Lower lobe of right lung (tissue), 2 donors: ENCODE measurements at places on chromosomes 2 and 18. TPM values are rescaled to one million over a fixed set of nuclear protein-coding genes. Genes with fewer than 3 reads are reported as not detected.

Gene NAT8
- total RNA-seq: not detected

Gene FIGN
- total RNA-seq: 5.8 TPM

GRCh38 chr2:120634533-120634932, 101.1 kb upstream of the GLI2 start:
- no peak overlapping the region for H3K27ac ChIP-seq
- no peak overlapping the region for H3K4me3 ChIP-seq
- no peaks in the 10 kb centered on the region for H3K36me3 ChIP-seq
- H3K4me1 ChIP-seq: peaks cover 1% of the 10 kb centered on the region
- no peaks in the 10 kb centered on the region for H3K27me3 ChIP-seq
- DNase-seq: no peak

Gene CNNM3
- 29.0 TPM for total RNA-seq

Gene COL6A3
- 114 TPM for total RNA-seq

DNA sequence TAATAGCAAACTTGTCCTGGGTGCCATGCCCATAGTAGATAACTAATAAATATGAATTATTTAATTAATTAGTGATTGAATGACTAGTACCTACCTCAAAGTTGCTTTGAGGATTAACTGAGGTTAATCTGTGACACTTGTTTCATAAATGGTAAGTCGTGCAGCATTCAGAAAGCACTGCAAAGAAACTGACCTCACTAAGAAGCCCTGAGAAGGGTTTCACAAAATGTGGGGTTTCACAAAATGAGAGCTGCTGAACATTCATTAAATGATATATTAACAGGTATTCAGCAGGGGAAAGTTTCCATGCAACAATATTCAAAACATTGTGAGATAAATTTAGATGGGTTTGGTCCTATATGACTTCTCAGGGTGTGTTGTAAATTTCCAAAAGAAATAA, 236.2 kb downstream of the OSR1 start:
- DNase-seq: no peak
- H3K36me3 ChIP-seq: no peaks in the 10 kb centered on the region
- no peaks in the 10 kb centered on the region for H3K27me3 ChIP-seq
- H3K27ac ChIP-seq: no peak overlapping the region

Gene RNF25
- total RNA-seq: 21.5 TPM

DNA sequence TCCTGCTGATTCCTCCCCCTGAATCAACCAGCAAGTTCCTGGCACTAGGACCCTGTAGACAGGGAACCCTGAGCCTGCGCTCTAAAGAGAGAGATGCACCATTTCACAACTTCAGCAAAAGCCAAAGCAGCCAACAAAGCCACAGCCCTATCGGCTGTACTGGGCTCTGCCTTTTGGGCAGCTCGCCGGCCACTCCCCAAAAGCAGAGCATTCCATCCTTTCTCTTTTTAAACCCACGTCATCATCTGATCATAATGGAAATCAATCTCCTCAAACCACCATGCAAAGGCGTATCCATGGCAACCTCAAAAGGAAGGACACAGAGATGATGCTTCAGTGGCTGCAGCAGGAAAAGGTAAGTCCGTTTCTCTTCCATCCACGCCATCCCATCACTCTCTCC, 5.3 kb upstream of the DCTN1 start:
- DNase-seq: no peak
- H3K4me1 ChIP-seq: peaks cover 74% of the 10 kb centered on the region
- H3K27me3 ChIP-seq: no peaks in the 10 kb centered on the region
- peaks cover 9% of the 10 kb centered on the region for H3K36me3 ChIP-seq
- H3K27ac ChIP-seq: no peak overlapping the region

GRCh38 chr2:38653715-38654527, 12.0 kb upstream of the GALM start:
- peaks cover 19% of the 10 kb centered on the region for H3K4me1 ChIP-seq
- H3K27me3 ChIP-seq: no peaks in the 10 kb centered on the region
- no peak overlapping the region for H3K4me3 ChIP-seq
- DNase-seq: no peak

- no peaks in the 10 kb centered on the region for H3K4me1 ChIP-seq
- no peaks in the 10 kb centered on the region for H3K36me3 ChIP-seq
- no peaks in the 10 kb centered on the region for H3K27me3 ChIP-seq
- no peak for DNase-seq
- no peak overlapping the region for H3K27ac ChIP-seq
- no peak overlapping the region for H3K4me3 ChIP-seq
Measured at GRCh38 chr2:143217512-143218115, 88.4 kb downstream of the ARHGAP15 start.

GRCh38 chr2:218745559-218746469, 35.2 kb downstream of the TTLL4 start:
- no peak overlapping the region for H3K4me3 ChIP-seq
- DNase-seq: no peak
- peaks cover 65% of the 10 kb centered on the region for H3K36me3 ChIP-seq

DNA sequence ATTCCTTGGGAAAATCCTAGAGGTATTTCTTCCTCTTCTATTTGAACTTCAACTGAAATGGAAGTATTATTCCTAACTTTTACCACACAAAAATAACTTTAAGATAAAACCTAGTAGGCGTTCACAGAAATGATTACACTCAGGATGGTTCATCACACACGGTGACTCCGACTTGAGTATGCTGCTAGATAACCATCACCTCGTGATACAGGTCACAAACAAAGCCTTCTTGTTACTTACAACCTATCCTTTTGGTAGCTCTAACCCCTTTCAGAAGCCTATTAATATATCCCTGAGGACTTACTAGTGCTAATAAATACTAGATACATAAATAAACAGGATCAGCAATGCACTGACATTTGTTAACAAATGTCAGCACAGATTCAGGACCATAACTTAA, 101.0 kb upstream of the DNER start:
- H3K36me3 ChIP-seq: peaks cover 91% of the 10 kb centered on the region
- H3K4me3 ChIP-seq: no peak overlapping the region
- no peak for DNase-seq
- H3K4me1 ChIP-seq: peaks cover 11% of the 10 kb centered on the region

Gene GNLY
- 21.5 TPM for total RNA-seq

Gene SKA1
- total RNA-seq: 1.2 TPM

DNA sequence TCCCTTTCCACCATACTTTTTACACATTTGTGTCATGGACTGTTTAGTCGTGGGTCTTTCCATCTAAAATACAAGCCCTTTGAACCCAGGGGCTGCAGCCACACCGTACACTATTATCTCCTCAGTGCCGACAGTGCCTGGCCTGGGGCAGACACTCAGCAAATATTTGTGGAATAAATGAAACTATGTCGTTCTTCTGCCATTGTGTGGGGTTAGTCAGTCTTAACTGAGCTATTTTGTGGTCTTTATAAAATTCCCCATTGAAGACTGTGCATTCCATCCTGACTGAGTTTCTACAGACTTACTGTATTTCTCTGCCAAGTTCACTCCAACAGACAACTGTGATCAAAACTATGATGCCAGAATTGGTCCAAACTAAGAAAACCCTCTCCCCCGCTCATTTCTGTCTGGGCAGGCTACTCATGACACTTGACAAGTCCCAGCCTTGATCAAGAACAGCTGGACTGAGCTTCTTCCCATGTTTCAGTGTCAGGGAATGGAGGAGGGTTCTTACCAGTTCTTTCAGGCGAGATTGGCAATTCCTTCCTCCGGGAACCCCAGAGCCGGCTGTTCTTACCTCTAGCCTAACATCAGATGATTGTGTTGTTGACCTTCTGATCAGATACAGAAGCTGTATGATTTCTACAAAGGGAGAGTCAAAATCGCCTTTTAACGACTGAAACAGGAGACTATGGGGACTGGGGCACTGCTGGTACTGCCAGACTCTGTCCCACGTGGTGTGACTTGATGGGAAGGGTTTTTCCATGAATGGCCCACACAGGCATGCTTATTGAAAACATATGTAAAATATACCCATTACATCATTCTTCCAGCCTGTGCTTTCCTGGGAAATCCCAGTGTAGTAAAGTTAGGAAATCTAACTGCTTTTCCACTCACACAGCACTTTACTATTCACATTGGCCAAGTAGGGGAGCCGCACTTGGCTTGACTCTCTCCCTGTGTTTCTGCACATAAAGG, 77.4 kb upstream of the NPAS2 start:
- no peaks in the 10 kb centered on the region for H3K36me3 ChIP-seq
- DNase-seq: no peak
- no peaks in the 10 kb centered on the region for H3K27me3 ChIP-seq

Gene CABYR
- total RNA-seq: 1.2 TPM

DNA sequence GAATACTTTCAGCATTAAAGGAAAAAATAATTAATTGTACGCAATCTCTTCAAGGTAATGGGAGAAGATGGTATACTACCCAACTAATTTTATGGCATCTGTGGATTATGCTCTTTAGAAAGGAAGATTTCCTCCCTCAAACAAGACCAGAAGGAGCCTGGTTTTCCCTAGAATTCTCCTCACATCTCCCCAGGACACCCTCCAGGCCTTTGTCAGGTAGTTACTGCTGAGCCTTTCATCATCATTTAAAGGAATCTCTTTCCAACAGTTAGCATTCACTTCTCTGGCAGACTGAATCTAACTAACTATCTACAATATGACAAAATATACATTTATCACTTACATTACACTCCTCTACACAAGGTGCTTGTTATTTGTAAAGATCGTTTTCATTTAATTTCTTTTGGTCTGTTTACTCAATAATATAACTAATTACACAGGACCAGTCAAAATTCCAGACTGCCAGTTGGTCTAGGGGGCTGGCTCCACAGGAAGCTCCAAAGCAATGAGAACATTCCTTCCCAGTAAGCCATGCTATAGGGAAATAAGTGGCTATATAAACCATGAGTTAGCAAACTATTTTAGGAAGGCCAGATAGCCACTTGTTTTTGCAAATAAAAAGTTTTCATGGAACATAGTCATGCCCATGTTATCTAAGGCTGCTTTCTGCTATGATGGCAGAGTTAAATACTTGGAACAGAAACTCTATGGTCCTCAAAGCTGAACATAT, 19.1 kb downstream of the ZNF24 start:
- no peaks in the 10 kb centered on the region for H3K27me3 ChIP-seq
- H3K4me1 ChIP-seq: no peaks in the 10 kb centered on the region
- H3K36me3 ChIP-seq: no peaks in the 10 kb centered on the region
- H3K27ac ChIP-seq: no peak overlapping the region
- no peak overlapping the region for H3K4me3 ChIP-seq

DNA sequence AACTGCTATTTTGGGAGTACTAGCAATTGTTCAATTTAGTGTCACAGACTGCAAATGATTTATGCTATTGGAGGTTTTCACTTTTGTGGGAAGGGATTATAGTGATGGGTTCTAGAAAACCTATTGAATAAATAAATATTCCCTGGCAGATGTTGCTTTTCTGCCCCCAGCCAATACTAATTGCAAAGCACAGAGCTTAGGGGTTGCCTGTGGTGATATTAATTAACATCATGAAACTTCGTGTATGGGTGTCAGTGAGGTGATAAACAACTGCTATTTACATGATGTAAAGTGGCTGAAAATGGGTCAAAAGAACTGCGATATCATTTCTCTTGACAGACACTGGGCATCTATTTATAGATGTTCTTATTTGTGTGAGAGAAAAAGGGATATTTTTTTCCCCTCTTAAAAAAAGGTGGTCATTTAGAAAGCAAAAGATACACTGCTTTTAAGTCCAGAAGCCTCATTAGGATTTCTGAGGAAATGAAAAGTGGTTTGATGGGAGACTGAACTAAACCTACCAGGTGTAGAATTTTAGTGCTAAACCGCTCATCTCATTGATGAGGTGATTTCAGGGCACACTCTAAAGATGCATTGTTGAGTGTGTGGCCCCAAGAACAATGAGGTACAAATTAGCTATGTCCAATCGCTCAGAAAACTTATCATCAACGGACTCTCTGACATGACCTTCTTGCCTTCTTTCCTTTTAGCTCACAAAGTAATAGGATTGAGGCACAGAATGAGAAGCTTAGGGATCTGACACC, 116.7 kb upstream of the CHST9 start:
- no peak overlapping the region for H3K27ac ChIP-seq
- DNase-seq: no peak
- no peaks in the 10 kb centered on the region for H3K4me1 ChIP-seq

Gene SCYGR4
- total RNA-seq: not detected

GRCh38 chr2:229731916-229732315, 17.6 kb upstream of the DNER start:
- H3K4me1 ChIP-seq: no peaks in the 10 kb centered on the region
- H3K27me3 ChIP-seq: no peaks in the 10 kb centered on the region
- no peaks in the 10 kb centered on the region for H3K36me3 ChIP-seq
- no peak for DNase-seq

- no peaks in the 10 kb centered on the region for H3K27me3 ChIP-seq
- no peak overlapping the region for H3K4me3 ChIP-seq
- DNase-seq: no peak
- no peaks in the 10 kb centered on the region for H3K36me3 ChIP-seq
Measured at GRCh38 chr18:36338403-36338933, 41.0 kb downstream of the FHOD3 start.

Gene TMEM169
- total RNA-seq: 1.2 TPM

DNA sequence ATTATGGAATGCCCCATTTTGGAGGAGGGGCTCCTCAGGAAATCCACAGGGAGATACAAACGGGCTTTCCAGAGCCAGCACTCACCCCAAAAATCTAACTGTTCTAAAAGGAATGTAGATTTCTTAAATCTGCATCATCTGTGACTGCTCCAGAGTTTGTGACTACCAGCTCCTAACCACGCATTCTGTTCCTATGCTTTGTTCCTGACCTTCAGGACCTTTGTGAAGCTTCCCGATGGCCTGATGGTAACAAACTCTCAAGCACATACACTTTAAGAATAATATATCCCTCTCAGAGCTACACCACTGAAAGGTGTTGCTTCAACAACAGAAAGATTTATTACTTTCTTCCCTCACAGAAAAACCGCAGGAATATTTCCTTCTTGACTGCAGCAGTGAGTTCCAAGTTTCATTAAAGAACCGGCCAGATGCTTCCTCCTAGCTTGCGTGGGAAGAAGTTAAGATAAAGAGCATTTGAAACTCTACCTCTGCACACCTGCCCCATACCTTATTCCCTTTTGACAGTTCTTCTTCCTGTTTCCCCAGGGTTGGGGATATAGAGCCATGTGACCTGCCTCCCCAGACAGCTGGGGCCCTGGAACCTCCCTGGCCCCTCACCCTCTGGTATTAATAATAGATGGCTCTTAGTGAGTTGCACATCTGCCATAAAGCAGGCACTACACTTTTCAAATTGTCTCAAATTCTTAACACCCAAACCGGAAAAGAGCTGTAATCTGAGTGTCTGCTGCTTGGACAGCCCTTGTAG, 40.2 kb upstream of the EML4 start:
- DNase-seq: no peak
- no peak overlapping the region for H3K27ac ChIP-seq
- H3K27me3 ChIP-seq: no peaks in the 10 kb centered on the region
- peaks cover 67% of the 10 kb centered on the region for H3K4me1 ChIP-seq
- H3K4me3 ChIP-seq: no peak overlapping the region
- H3K36me3 ChIP-seq: no peaks in the 10 kb centered on the region

Gene OSR1
- 15.5 TPM for total RNA-seq

Gene KCNG2
- total RNA-seq: 0.50 TPM
